ENCODE measurements at places on chromosomes 4 and X.

- DNase-seq, result no peak
These were observed 784 bp downstream of the MAP7D3 start for GRCh38 chrX:136250191-136251040.

DNA sequence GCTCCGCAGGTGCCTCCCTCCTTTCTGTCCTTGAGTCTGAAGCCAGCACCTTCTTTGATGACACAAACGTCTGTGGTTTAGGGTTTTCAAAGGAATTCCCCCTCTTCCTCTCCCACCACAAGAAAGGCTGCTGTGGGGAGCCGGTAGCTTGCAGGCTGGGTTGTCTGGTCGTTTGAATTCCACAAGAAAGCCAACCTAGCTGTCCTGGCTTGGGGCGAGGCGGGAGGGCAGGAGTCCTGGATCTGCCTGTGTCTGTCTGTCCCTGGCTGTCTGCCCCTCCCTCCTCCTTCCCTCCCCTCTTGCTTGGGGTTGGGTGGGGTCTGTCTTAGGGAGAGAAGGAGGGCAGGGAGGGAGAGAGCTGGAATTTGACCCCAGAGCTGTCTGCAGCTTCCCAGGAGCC is 56.3 kb downstream of the SHROOM2 start:
- DNase-seq, result no peak

GRCh38 chrX:13389501-13389900 is 69.6 kb upstream of the ATXN3L start:
- no peak for DNase-seq

DNA sequence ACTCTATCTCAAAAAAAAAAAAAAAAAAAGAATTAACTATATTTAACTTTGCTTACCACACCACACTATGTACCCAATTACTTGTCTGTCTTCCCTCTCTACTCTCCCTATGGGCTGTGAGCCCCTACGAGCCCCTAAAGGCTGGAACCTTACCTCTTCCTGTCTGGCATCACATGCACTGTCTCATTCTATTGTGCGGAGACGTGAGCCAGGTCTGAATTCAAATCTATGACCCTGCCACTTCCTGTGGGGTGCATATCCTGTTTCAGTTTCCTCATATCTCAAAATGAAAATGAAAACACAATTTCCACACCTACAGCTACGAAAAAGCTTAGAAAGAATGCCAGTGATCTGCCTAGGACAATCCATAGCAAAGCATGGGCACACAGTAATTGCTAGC is 42.9 kb upstream of the HS3ST1 start:
- no peak for DNase-seq

DNA sequence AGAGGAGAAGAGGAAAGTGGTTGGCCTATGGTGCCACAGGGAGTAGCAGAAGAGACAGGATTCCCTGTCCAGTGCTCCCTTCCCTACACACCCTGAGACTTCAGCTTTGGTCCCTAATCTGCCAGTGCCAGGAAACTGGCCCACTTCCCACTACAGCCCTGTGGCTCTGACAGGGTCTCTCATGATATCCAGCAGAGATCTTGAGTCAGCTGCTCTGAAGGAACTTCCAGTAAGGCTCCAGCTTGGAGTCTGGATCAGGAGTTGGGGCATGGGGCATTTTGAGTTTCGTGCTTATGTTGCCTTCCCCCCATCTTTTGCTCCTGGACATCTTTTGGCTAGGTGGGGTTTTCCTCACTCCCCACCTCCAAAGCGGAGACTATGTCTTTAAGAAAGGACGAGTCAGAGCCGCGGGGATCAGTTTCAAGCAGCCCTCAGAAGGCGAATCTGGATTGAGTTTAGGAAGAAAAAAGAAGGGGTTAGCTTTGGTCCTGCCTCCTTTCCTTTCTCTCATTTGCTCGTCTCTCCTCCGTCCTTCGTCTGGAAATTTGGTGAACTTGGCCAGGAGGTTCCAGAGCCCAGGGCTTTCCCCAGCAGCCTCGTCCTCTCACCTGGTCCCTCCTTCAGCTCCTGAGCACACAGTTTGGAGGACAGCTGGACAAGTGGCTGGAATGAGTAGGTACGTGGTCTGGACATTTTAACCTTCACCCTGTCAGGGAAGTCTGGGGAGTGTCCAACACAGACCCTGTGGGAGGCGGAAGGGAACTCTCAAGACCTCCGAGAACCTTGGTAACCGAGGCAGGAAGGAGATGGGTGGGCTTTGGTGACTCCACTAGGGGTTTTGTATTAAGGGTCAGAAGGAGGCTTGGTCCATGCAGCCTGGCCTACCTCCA is 104.4 kb downstream of the RTL5 start:
- DNase-seq, result no peak

GRCh38 chr4:156113138-156113765 is 159.6 kb upstream of the CTSO start:
- DNase-seq, result no peak

Data from retinal pigment epithelial cell (primary cell).